Naive B cell (primary cell): ENCODE measurements at places on chromosomes 2 and 18.

GRCh38 chr2:43184339-43184895 is 42.0 kb downstream of the ZFP36L2 start:
- no peak for DNase-seq

GRCh38 chr18:60753753-60754152 is 381.2 kb upstream of the MC4R start:
- DNase-seq: no peak

DNA sequence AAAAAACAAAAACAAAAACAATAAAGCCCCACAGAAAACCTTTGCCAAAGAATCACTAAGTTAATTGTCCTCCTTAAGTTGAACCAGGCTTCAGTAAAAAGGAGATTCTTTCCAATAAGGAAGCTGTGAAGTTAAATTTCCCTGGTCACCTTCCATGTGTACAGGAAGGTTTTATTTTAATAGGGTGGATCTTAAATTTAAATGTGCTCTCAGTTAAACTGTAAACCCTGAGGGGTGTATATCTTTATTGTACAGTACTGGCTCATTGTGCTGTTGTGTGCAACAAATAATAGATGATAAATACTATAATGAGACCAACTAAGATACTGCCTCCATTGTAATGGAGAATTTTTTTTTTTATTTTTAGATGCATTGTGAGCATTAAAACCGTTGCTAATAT is 97.1 kb downstream of the NYAP2 start:
- DNase-seq: no peak

- DNase-seq: no peak
Measured at GRCh38 chr2:112674229-112674628, 28.5 kb downstream of the SLC20A1 start.

- no peak for DNase-seq
Measured at GRCh38 chr2:18752667-18753422, 163.5 kb upstream of the NT5C1B start.

DNA sequence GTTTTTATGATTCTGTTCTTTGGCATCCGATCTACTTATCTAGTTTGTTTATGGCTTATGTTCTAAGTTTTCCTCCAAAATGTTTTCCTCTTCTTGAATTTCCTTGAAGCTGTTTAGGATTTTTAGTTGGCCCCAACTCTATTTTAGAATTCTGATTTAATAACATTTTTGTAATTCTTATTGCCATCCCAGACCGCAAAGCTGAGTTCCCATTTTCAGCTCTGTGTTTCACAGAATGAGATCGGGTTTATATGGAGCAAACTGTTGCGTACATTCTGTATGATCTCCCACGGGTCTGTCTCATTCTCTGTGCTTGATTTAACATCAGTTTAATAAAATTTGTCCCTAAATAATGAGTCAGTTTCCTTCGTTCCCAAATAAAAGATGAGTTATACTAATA is 59.3 kb downstream of the DPP4 start:
- DNase-seq: no peak

DNA sequence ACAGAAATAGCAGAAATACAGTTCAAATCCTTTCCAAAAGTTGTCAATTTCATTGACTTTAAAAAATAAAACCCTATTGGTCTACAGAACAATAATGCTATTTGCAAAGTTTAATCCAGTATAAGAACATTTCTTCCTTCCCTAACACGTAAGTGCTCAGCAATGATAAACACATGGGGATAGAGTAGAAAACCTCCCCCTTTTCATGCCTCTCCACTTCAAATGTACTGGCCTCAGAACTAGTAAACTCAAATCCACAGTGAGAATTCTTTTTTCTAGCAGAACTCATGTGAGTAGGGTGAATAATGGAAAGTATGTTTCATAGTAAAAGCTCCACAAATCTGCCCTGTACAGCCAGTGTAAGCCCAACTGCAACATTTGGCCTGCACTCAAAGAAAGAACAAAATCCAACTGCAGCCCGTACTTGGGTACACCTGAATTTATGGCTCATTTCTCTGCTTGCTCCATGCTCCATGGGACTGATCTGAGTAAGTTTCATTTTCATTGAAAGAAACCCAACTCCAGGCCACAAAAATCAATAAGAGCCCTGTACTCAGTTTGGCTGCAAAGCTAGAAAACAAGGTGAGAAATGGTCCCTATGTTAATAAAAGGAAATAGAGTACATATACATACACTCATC is 115.0 kb upstream of the RMDN2 start:
- DNase-seq: no peak

DNA sequence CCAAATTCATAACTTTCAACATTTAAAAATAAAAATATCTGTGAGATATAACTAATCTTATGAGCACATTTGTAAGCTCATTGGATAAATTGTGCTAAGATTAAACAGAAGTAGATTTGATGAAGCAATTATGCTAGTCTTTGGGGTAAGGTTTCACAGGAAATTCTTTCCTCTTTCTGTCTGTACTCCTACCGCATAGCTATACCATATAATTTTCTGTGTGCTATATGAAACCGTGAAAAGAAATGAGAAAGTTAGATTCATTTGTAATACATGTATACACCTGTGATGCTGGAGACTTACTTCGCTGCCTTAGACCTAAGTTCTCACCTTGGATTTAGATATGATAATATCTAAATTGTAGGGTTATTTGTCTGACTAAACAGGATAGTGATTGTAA is 184.7 kb downstream of the PPP1R1C start:
- DNase-seq: no peak

DNA sequence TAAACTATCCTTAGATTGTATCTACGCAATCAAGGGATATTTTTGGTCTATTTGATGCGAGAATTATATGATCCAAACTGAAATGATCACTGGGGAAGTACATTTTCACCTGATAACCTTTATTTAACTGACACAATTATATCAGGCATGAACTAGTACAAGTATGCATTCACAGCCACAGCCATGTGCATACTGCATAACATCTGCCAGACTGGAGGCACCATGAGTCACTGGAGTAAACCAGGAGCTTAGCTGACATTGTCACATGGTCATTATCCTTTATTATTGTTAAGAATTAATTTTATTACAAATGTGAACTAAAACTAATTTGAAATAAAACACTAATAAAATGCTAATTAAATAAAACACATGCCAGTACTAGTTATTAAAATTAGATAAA is 1127.1 kb downstream of the DPP10 start:
- no peak for DNase-seq

DNA sequence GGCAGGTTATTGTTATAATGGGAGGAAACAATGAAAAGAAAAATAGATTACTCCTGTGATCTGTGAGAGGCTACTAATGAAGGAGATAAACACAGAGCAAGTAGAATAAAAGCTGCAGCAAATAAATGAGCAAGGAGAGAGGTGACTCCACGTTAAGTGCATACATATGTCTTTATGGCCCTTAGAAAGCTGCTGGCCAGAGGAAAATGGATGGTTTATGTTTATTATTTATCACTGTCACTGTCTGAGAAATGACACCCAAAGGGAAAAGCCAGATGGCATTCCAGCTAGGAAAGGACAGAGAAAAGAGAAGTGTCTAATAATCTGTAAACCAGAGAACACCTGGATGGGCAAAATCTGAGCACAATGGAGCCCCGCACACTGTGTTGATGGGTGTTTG is 122.9 kb upstream of the DDX18 start:
- no peak for DNase-seq

- no peak for DNase-seq
Measured at GRCh38 chr2:232421189-232421785, 14.6 kb downstream of the ALPG start.
